ENCODE measurements at places on chromosomes 5 and 9.

DNA sequence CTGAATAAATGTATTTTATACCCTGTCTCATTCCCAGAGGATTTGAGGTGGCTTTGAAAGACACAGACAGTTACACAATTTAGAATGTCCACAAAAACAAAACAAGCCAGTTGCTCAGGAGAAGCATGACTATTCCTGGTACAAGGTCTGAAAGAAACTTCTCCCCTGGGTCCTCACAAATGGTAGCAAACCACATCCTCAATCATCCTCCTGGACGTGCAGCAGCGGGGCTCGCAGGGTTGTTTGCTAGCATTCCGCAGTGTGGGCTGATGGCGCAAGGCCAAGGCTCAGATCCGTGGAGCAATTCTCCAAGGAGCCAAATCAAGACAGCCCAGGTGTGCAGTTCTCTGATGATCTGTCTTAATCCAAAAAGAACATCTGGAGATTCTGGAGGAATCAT is 210.3 kb downstream of the ACTL7B start:
- DNase-seq: peak; percentile 17

- DNase-seq: no peak
Observed at GRCh38 chr5:91312698-91313097, 70.4 kb downstream of the ARRDC3 start.

- no peak for DNase-seq
Observed at GRCh38 chr5:141477044-141477575, 1.3 kb downstream of the PCDHGC3 start.

DNA sequence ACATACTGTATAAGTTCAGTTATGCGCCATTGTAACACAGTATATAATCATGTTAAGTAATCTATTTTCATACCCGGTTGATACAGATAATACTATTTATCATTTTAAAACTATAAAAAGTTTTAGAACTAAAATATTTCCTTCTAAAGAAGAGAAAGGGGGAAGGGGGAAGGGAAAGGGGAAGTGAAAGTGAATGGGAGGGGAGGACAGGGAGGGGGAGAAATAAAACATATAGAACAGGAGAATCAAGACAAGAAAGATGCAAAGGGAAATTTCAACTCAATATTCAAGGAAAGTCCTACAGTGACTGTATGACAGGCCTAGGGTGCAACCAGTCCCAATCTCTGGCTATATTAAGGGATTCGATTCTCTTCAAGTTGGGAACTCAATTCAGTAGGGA is 1278.8 kb downstream of the MAT2B start:
- no peak for DNase-seq

DNA sequence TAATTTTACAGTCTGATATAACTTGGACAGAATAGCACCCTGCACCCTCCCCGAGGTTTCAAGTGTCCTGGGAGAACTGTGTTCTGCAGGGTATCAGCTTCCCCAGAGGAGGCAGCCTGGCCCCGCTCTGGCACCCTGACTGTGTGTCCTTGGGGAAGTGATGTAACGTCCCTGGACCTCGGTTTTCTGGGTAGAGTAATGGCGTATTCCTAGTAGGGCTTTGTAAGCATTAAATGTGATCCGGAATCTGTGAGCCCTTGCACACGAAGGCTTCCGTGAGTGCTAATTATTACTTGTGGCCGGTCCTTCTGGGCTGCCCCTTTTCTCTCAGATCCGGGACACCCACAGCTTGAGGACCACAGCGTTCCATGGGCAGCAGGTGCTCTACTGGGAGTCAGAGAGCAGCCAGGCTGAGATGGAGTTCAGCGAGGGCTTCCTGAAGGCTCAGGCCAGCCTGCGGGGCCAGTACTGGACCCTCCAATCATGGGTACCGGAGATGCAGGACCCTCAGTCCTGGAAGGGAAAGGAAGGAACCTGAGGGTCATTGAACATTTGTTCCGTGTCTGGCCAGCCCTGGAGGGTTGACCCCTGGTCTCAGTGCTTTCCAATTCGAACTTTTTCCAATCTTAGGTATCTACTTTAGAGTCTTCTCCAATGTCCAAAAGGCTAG is 1.0 kb upstream of the CACFD1 start:
- DNase-seq: peak; percentile 51

GRCh38 chr9:23502004-23502403 is 324.0 kb downstream of the ELAVL2 start:
- no peak for DNase-seq

Data from right lobe of liver (tissue), 6 donors.